Lung (tissue), 17 donors: ENCODE measurements at places on chromosomes 6 and 20. TPM values are rescaled to one million over a fixed set of nuclear protein-coding genes. Genes with fewer than 3 reads are reported as not detected.

SLC17A5 gene
- total RNA-seq, result 19.9 TPM

GRIK2 gene
- 5.1 TPM for total RNA-seq

SGK1 gene
- total RNA-seq, result 299 TPM

TSPYL4 gene
- total RNA-seq, result 14.8 TPM

HCRTR2 gene
- total RNA-seq, result not detected

ENPP1 gene
- total RNA-seq, result 1.2 TPM

ADA gene
- 9.8 TPM for total RNA-seq

CD109 gene
- 48.5 TPM for total RNA-seq

KCNQ5 gene
- 5.7 TPM for total RNA-seq

CPNE5 gene
- 3.2 TPM for total RNA-seq

SOBP gene
- 9.2 TPM for total RNA-seq

SDC4 gene
- 250 TPM for total RNA-seq

HLA-DRA gene
- total RNA-seq, result 421 TPM

KCNG1 gene
- 0.54 TPM for total RNA-seq

FNDC1 gene
- total RNA-seq, result 8.6 TPM

GRCh38 chr6:20548264-20548663 lies 14.0 kb downstream of the CDKAL1 start:
- DNase-seq, result no peak

GRCh38 chr20:768426-768978 lies at the start of gene SLC52A3:
Gene SLC52A3 (minus strand): TSS chr20:768500. CDS start chr20:765774, 2,726 bp downstream.
- no peak for DNase-seq

DNA sequence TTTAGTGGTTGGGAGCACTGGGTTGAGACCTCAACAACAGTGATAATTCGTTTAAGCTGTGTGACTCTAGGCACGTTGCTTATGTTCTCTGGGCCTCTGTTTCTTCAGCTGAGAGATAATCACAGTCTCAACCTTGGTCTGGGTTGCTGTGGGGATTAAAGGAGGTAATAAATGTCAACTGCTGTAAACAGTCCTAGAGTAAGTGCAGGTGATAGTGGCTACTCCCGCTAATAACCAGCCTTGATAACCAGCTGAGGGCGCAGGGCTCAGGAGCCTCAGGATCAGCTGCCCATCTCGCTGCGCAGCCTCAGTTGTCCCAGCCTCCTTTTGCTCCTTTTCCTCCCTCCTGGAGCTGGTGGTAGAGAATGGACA lies 58.0 kb downstream of the JARID2 start:
- DNase-seq, result no peak

DNA sequence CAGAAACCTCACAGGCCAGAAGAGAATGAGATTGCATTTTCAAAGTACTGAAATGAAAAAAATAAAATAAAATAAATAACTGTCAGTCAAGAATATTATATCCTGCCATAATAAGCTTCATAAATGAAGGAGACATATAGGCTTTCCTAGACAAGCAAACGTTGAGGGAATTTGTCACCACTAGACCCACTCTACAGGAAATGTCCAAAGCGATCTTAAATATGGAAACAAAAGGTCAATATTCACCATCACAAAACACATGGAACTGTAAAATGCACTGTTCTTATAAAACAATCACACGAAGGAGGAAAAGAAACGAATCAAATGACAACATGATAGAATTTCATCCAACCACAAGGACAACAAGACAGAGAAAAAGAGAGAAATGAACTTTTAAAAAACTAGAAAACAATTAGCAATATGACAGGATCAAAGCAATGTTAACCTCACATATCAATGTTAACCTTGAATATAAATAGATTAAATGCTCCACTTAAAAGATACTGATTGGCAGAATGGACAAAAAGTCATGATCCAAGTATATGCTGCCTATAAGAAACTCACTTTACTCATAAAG lies 218.7 kb upstream of the TAB2 start:
- no peak for DNase-seq

GRCh38 chr20:50191544-50192363 lies 1.1 kb downstream of the CEBPB start:
- DNase-seq, result peak; percentile 59

DNA sequence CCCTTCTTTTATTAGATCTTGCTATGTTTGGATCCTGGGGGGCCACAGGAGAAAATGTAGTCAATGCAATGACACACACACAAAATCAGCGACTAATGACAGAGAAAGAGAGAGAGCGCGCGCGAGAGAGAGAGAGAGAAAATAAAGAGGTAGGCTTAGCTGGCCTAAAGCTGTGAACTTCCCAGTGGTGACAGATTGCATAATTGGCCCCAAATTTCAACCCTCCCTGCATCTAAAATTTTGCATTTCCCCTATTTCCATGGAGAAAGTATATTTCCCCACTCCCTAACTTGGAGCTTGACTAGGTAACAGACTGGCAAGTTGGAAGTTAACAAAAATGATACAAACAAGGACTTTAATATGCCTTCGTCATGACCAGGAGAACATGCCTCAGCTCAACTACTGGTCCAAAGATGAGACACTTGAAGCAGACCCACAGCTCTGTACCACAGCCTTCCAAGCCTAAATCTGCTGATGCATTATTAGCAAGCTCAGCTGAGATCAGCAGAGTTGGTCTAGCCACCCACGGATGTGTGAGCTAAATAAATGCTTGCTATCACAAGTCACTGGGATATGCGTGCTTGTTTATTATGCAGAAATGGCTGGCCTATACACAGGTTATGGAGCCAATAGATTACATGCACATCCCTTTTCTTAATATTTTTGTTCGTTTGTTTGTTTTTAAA lies 118.1 kb upstream of the PRDM1 start:
- no peak for DNase-seq

DNA sequence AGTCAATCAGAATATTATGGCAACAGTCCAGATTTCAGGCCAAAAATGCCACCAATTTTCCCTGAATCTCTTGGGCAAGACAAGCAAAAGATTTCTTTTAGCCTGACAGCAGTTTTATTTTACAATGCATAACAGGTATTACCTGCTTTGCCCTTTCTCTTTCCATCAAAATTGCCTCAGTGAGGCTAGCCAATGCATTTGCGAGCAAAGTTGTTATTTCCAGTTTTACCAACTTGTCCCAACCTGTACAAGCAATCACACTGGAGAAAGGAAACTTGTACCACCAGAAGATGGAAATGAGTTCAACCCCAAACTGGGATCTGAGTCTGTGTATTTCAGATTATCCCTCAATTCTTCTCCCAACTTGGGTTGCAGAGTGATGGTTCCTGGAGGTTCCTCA lies 279.9 kb upstream of the CDYL start:
- no peak for DNase-seq

GRCh38 chr6:118165500-118165899 lies 258.4 kb downstream of the SLC35F1 start:
- no peak for DNase-seq

- DNase-seq, result no peak
These were observed 57.2 kb downstream of the CEP43 start for GRCh38 chr6:167056370-167056769.

DNA sequence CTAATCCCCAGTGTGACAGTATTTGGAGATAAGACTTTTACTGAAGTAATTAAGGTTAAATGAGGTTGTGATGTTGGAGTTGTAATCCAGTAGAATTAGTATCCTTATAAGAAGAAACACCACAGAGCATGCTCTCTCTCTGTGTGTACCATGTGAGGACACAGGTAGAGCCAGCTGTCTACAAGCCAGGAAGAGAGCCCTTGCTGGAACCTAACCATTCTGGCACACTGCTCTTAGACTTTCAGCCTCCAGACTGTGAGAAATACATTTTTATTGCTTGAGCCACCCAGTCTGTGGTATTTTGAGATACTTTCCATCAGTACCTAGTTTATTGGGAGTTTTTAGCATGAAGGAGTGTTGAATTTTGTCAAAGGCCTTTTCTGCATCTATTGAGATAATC lies 110.2 kb downstream of the PHF3 start:
- no peak for DNase-seq

DNA sequence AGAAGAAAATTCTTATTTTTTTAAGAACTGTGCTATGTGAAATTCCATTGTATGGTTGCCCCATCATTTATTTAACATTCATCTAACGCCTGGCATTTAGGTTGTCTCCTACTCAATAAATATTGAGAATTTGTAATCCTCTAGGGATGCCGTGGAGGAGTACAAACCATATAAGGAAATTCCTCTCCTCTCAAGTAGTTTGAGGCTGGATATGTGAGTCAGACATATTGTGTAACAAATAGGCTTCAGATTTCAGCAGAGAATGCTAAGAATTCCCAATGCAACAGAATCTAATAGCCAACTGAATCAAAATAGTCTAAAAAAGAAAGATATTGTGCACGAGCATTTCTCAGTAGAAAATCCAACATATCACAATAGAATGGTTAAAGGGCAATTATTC lies 174.7 kb downstream of the OTOR start:
- peak; percentile 3 for DNase-seq

DNA sequence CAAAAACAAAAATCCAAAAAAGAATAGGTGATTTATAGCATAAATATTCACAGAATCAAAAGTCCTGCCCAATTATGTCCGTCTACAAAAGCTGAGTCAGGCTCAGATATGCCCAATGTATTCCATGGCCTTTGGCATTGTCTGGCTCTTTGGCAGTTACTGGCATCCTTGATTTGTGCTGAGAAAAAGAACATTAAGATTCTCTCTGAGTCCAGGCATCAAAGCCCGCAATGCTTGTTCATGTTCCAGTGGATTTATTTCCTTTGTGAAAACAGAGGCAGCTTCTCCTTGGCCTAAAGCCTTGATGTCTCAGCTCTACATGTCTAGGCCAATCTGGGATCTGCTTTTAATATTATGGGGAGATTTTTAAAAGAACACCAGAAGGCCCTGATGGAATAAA lies 76.1 kb upstream of the SLC4A11 start:
- no peak for DNase-seq

DNA sequence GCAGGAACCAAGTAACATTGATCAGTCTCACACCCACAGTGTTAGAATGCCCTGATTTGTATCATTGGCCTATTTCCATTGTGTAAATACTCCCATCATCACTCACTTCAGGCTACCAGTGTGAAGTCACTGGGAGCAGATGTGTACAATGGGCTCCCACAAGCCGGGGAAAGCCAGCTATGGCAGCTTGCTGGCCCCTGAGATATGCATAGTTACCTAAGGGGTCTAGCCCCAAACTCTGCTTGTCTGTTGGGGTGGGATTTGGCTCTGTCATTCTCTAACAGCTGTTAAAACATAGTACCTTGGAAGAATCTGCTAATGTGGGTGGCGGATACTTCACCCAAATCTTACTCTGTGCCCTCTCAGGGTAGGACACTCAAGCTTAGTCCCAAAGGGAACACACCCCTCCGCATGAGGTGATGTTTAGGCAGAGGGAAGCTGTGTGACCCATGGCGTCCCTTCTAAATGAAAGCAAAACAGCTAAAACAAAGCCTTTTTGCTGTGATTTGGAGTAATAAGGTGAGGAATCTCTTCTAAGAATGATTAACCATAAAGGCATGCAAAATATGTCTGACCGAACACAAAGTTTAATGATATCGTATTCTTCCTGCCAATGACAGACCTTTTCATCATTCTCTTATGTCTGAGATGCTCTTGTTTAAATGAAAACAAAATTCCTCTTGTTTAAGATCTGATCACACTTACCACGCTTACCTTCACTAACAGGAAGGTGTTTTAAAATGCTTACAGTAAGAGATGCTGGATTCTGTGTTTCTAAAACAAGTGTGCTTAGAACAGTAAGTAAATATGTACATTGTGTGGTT lies 45.9 kb upstream of the PXDC1 start:
- DNase-seq, result no peak

DNA sequence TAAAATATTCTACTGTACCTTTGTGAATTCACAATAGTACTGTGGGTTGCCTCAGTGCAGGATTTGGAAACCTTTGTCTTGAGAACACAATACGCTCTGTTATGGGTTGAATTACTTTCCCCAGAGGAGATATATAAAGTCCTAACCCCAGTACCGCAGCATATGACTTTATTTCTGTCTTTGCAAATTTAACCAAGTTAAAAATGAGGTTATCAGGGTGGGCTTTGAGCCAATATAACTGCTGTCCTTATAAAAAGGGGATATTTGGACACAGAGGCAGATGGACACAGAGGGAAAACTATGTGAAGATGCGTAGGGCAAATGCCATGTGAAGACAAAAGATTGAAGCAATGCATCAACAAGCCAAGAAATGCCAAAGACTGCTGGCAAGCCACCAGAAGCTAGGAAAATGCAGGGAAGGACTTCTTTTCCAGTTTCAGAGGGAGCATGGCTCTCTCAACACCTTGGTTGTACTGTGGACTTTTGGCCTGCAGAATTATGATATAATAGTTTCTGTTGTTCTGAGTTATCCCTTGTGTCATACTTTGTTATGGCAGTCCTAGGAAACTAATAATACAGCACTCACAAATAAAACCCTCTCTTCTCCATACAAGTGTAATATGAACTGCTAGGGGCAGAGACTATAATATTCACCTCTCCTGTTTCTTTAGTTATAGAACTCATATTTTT lies 292.6 kb upstream of the SPTLC3 start:
- DNase-seq, result no peak

- no peak for DNase-seq
These were observed 29.1 kb upstream of the SASH1 start for GRCh38 chr6:148313488-148313887.

GRCh38 chr6:159090530-159091480 lies 46.0 kb upstream of the TAGAP start:
- DNase-seq, result peak; percentile 45

DNA sequence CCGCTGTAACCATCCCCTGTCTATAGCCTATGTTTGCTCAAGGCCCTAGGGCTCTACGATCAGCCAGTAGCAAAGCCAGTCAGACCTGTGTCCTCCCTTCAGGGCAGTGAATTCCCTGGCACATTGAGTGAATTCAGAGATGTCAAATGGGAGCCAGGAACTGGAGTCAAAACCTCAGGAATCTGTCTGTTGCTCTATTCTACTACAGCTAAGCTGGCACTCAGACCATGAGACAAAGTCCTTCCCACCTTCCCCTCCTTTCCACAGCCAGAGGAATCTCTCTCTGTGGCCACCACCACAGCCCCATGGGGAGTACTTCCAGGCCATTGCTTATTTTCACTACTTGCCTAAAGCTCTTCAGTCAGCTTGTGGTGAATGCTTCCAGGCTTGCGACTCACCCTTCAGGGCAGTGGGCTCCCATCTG lies 82.0 kb downstream of the PKIB start:
- DNase-seq, result no peak

DNA sequence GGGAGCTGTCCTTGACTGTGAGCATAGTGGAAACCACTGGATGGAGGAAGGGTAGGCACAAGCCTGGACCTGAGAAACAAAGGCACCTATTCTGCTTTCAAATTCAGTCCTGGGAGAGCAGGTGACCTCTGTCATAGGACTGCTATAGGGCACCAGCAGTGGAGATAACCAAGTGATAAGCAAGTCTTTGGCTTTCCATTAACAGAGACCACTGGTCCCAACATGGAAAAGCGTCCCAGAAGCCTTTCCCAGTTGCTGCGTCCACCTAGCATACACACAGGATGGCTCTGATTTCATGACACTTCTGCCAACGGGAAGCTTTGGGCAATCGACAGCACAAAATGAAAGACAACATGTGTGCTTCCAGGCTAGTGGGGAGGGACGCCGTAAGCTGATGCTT lies 8.9 kb downstream of the SLC22A3 start:
- DNase-seq, result no peak

DNA sequence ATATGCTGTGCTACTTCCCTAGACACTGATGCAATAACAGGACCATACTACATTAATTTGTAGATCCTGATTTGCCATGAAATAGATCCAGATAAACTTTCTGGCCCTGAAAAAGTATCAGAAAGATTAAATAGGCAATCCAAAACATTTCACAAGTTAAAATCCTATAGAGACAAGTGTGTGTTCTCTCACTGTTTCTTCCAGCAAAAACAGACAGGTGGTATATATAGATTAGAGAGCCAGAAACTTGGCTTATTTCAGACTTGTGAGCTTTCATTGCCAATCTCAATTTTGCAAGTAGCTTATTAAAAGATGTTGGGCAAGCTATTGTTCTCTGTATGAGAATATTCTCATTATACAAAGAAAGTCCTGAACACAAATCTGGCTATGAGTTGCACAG lies 289.1 kb upstream of the MANEA start:
- no peak for DNase-seq
